ENCODE measurements at places on chromosomes 16 and 17. TPM values are rescaled to one million over a fixed set of nuclear protein-coding genes. Genes with fewer than 3 reads are reported as not detected.
A peak's percentile ranks its signal among the peaks of the same experiment; 100 is the strongest.

The TP53TG3 gene
- 0.10 TPM for total RNA-seq

The BAHCC1 gene
- total RNA-seq = under 0.01 TPM

The SERPINF2 gene
- 0.24 TPM for total RNA-seq

The DYNLL2 gene
- 8.0 TPM for total RNA-seq

The CCL17 gene
- total RNA-seq = not detected

The ORC6 gene
- total RNA-seq = 33.3 TPM

The IGF2BP1 gene
- 4.0 TPM for total RNA-seq

DNA sequence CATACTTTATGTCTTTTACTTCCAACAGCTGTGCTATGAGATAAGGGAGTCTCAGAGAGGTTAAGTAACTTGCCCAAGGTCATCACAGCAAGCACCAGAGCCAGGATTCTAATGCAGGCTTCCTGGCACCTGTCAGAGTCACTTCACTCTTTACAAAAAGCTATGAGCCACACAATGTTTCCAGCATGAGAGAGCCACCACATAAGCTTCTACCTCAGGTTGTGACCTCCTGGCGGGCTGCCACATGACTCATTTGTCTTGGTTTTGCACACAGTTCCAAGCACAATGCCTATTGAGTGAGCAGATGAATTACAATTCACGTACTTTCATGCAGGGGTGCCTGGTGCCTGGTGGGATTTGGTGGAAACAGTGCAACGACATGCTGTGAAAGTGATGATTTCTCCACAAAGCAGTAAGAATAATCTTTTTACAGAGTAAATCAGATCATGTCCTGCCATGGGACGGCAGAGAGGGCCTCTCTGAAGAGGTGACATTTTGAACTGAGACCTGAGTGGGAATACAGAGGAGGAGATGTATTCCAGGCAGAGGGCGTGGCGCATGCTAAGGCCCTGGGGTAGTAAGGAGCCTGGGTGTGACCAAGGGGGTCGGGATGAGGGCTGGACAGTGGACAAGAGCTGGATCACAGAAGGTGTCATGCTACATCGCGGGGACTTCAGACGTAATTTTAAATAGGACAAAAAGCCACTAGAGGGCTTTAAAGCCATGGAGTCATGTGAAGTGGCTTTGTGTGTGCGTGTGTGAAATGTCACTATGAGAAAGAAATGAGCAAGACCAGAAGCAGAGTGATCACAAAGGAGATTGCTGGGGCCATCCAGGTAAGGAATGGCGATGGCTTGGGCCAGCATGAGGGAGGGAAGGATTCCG lies 53.4 kb downstream of the CACNG3 start:
- peak; percentile 81 for DNase-seq

GRCh38 chr16:10976634-10977033 lies 32.3 kb downstream of the CLEC16A start:
- no peak for DNase-seq

DNA sequence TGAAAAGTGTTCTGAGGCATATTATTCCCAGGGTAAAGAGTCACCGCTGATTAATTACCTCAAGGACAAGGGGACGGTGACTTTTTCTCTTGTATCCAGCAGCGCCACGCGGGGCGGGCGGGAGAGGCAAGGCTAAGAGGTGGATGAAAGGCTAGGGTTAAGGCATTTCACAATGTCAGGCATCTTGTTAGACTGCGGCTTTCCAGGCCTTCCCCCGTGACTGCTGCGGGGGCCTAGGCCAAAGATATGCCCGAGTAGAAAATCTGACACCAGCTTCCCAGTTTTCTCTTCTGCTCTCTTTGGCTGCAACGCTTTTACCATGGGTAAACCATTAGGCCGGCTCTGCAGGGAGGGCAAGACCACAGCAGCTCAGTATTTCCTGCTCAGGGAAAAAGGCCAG lies 698.2 kb downstream of the MAF start:
- DNase-seq = no peak

GRCh38 chr17:44981221-44981968 lies 13.3 kb upstream of the C1QL1 start:
- peak; percentile 83 for DNase-seq

GRCh38 chr17:74892974-74893911 lies at the start of gene FADS6:
Gene FADS6, minus strand, starts transcription at chr17:74893633. Its CDS starts 38 bp downstream, at chr17:74893595.
- no peak for DNase-seq

GRCh38 chr16:24539850-24540601 lies 660 bp downstream of the RBBP6 start:
- DNase-seq = no peak

DNA sequence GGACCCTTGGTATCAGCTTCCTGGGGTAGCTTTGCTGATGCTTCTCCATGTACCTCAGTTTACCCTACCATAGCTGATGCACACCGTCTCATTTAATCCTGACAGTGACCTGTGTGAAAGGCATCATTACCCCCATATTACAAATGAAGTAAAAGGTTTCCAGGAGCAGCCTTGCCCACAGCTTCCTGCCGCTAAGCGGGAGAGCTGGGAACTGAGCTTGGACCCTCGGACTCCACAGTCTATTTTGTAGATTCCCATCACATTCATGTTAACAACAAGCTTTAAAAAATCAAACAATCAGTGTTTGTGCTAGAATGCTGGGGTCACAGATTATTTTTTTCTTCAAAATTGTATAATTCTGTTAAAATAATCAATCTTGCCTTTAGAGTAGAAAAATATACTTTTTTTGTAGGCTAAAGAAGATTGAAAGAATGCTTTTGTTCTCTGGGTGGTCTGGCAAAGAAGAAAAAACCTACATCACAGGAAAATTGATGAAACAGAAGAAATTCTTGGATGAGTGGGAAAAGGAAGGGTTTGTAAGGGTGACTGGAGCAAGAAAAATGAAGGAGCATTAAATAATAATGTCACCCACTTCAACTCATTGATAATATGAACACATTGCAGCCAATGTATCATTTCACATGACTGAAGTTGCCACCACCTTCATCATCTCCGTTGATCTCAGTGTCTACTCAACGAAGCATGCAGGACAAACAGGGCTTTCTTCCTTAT lies 9.5 kb upstream of the USP10 start:
- DNase-seq = no peak

- DNase-seq = no peak
Observed at GRCh38 chr16:3498988-3499387, 1.8 kb upstream of the CLUAP1 start.

DNA sequence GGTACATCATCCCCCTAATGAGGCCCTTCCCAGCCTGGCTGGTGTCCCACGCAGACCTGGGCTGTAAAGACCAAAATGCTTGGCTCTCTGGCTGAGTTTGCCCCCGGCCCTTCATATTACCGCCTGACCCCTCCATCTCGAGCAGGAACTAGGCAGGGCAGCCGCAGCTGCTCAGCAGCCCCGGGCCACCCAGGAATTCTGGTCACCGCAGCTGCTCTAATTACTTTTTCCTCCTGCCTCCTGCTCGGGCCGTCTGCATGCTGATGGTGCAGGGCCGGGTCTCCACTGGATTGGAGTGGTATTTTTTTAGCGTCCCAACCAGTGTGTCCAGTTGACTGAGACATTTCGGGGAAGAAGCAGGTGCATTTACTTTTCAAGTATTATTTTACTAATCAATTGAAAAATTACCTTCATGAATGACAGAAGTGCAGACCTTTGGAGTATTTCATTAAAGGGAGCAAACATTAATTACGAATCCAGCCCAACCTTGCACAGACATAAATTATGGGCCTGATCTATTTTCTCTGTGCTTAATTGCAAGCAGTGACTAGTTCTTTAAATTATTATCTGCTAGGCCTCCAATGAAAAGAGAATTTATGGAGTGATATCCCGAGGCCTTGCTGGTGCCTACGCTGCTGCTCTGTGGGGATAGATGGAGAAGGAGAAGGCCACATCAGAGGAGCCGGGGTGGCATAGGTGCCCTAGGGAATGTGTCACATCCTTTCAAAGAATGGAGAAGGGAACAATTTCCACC lies 176.2 kb downstream of the CYLD start:
- DNase-seq = no peak

DNA sequence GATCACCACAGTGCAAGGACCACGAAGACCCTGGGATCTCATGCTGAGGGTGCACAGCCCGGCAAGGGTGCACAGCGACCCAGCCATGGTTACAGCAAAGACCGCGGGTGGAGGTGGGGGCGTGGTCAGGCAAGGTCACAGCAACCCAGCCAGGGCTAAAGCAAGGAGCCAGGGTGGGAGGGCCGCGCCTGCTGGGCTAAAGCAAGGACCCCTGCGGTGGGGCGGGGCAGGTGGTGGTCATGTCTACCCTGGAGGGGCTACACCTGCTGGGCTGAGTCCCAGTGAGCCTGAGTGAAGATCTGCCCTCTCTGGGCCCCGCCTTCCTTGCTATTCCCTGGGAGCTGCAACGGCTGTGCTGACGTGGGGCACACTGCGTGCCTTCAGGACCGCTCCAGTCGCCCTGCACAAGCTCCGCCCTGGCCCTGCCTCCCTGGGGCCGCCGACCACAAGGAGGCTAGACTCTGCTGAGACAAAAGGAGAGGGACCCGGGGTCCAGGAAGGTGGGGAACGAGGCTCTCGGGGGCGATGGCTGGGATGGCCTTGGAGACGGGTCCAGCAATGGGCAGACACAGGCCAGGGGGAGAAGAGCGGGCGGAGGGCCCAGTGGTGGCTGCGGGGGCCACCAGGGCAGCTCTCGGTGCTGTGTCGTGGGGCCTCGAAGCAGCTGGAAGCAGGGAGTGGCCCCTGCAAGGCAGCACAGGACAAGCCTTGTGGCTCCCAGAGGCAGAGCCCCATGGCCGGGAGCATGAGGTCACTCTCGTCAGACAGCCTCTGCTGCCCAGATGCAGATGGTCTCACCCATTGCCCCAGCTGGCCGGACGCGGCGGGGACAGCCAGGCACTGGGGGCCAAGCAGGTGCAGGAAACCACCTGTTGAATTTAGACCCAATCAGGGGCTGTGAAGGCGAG lies 52.8 kb downstream of the CBFA2T3 start:
- DNase-seq = peak; percentile 70

DNA sequence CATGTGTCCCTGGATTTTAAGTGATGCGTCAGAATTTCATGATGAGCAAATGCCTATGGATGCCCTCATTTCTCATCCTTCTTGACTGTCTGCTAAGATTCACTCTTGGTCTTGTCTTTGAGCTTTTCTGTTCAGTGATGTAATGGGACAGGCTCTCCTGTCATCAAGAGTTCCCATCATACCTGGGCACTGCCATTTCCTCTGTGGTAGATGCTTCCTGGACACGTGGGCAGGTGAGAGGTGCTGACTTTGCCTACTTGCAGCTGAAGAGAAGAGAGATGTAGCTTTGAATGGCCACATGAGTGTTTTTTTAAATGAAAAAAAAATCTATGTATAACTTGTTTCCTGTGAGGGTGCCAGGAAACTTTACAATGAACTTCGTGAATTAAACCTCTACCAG lies 557.7 kb downstream of the MAF start:
- no peak for DNase-seq

DNA sequence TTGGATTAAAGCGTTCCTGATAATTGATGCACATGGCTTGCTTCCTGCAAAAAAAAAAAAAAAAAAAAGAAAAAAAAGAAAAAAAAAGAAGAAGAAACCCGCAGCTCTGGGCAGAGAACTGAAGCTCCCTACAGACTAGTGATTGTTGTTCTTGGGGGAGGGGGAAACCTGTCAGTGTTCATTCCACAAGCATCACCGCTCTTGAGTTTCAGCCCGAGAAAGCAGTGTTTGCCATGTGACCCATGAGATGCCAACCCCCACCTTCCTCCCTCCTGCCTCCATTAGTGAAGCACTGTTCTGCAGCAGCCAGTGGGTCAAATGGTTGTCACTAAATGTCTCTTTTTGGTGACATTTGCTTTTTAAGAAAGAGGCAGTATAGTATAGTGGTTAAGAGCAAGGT lies 1.7 kb downstream of the USP43 start:
- DNase-seq = no peak

DNA sequence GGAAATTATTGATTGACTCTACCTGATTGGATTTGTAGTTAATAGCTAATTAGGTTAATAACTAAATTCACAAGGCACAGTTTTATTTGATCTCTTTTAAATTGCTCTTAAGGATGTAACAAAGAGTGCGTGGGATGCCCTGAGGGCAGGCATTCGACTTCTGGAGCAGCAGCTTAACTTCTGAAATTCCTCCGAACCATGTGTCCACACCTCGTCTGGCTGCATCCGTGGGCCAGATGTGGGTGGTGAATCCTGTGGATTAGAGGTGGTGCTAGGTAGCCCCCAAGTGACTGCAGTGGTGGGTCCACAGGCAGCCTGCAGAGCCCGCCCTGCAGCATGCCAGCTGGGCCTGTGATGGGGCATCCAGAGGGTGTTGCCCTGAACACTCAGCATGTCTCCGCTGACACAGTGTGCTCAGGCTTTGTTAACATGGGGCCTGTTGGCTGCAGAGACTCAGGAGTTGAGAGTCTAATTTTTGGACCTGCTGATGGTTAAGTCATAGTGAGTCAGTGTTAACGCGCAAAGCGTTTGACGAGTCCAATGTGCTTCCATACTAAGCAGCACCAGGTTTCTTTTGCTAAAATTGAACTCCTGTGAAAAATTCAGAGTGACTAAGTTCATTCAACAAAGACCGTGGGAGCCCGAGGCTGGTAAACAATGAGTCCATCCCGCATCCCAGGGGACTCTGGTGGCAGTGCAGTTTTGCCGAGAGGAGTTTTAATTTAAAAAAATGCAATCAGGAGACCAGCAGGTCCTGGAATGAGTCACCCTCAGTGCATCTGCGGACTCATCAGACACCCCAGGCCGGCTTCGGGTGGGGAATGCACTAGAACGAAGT lies 3.8 kb upstream of the NPB start:
- peak; percentile 94 for DNase-seq

DNA sequence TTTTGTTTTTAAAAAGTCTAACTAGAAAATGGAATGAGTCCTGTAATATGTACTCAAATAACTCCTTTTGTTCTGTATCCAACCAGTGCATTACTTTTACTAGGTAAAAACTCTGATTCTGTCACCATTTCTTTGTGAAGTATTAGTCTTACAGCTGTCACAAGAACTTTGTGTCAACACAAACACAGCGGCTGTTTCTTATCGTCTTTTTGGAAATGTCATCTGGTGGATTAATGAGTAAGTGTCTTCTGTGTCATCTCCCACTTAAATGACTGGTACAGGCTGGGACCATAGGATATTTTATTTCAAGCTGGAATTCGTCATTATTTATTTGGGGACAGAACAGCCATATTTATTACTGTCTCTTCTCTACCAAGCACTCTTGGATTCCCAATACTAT lies 19.1 kb upstream of the ALDH3A2 start:
- DNase-seq = no peak

GRCh38 chr16:24117680-24118079 lies 138.5 kb upstream of the CACNG3 start:
- no peak for DNase-seq

DNA sequence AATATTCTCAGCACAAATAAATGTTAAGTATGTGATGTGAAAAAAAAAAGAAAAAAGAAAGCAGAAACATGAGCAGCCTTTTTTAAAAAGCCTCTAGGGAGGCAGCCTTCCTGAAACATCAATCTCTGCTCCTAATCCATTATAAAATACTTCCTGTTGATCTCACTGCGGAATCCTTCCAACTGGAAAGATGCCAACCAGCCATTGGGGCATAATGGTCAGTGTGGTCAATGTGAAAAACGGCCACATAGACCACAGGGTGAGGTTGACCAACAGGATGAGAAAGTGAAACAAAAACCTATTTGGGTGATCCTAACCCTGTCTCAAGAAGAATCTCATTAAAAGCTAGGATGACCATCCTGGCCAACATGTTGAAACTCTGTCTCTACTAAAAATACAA lies 26.1 kb upstream of the ABCA8 start:
- peak; percentile 92 for DNase-seq

GRCh38 chr17:4477255-4477791 lies 21.4 kb upstream of the SPNS2 start:
- DNase-seq = no peak

- DNase-seq = peak; percentile 42
Observed at GRCh38 chr16:3689731-3690130, 27.6 kb downstream of the TRAP1 start.
